AG09319 (cell line): ENCODE measurements at places on chromosomes 5 and 9.

- DNase-seq = no peak
These were observed 80.7 kb upstream of the ADRA1B start for GRCh38 chr5:159835548-159835947.

DNA sequence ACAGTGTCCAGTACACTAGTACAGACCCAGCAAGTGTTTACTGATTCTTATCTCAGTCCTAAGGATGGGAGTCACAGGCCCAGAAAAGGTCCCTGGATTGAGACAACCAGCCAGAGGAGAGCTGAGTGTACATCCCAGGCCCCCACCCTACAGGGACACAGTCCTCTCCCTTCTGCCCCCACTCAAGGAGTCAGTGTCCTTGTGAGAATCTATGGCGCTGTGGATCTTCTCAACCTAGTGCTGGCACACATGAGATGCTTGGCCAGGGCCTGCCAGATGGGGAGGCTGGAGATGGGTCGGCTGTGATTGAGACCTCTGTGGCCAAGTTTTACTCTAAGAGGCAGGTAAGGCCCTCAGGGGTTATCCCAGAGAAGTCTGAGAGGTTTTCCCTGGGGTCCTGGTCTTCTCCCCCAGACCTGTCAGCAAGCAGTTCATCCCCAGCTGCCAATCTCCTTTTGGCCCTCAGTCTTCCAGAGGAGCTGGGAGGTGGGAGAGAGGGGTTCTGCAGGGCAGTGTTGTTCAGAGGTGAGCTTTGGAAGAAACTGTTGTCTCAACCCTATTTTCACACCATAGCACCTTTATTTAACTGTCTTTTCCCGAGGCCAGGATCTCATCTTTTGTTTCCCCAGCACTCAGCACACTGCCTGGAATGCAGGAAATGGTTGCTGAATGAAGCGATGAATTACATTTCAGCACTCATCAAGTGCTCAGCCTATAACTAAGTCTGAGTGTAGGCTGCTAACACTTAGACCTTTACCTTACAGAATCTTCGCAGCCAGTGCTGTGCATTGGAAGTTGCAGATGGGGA is 3.2 kb upstream of the NSD1 start:
- no peak for DNase-seq

DNA sequence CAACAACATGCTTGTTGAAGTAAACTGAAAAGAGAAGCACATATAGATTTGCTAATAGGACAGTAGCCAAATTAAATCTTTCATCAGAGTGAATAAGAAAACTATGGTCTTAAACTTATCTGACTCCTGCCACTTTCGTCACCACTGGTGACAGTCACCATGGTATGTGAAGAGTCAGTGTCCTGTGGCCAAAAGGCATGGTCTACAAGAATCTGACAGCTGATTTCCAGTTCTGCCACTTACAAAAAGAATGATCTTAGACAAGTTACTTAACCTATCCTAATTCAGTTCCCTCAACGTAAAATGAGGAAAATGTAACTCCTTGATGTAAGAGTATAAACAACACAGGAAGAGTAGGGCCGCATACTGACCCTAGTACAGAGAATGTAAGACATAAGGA is 102.0 kb downstream of the LPAR1 start:
- DNase-seq = no peak

DNA sequence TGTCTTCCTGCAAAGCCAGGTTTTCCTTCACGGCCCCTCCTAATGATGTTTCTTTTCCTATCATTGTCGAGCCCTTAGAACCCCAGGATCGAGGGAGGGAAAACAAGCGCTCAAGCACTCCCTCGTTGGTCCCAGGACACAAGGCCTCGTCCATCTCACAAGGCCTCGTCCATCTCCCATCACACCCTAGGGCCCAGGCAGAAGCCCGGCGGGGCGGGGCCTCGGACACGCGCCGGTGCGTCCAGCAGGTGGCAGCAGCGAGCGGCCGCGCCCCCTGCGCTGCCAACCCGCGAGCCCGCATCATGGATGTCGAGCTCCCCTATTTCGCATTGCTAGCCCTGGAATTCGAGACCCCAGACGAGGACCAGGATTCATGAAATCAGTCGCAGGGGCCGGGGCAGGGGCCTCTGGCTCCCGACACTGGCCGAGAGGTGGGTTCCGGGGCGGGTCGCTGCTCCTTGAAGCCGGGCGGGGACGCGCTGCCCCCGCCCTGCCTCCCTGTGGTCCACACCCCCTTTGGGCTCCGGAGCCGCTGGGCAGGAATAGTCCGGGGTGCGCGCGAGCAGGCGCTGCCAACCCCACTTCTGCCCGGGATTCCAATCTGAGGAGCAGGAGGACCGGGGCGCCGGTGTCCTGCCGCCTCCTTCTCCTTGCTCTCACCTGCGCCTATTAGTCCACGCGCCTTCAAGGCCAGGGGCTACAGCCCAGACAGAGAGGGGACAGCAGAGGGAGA is at the start of gene ABLIM3:
ABLIM3 (plus strand) TSS at position 270 of the 733 bp plus-strand sequence. CDS start 603 bp downstream, outside the sequence.
- DNase-seq = no peak

- no peak for DNase-seq
These were observed 273.4 kb downstream of the SLIT3 start for GRCh38 chr5:169027501-169028061.

- no peak for DNase-seq
These were observed 162.1 kb downstream of the TENT4A start for GRCh38 chr5:6875376-6875775.

DNA sequence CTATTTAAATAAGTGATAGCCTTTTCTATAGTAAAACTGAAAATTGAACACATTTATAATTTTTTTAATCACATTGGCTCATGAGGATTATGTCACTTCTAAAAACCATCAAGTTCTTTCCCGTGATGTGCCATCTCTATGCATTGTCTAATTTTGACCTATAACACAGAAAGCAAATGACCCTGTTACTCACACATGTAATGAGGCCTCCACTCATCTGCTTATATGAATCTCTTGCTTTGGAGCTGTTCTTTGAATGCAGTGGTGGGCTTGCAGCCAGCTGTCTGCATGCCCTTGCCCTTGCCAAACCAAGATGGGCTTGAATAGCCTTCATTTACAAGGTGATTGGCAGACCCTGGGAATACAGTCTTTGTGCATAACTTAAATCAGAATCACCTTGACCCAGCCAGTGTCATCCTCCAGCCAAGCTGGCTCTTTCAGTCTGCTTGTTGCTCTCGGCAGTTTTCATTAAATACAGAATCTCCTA is 163.2 kb downstream of the TRIO start:
- no peak for DNase-seq
